ENCODE measurements at places on chromosomes 1 and 21.

GRCh38 chr1:117051224-117052064, 8.7 kb upstream of the TTF2 start:
- DNase-seq: no peak

DNA sequence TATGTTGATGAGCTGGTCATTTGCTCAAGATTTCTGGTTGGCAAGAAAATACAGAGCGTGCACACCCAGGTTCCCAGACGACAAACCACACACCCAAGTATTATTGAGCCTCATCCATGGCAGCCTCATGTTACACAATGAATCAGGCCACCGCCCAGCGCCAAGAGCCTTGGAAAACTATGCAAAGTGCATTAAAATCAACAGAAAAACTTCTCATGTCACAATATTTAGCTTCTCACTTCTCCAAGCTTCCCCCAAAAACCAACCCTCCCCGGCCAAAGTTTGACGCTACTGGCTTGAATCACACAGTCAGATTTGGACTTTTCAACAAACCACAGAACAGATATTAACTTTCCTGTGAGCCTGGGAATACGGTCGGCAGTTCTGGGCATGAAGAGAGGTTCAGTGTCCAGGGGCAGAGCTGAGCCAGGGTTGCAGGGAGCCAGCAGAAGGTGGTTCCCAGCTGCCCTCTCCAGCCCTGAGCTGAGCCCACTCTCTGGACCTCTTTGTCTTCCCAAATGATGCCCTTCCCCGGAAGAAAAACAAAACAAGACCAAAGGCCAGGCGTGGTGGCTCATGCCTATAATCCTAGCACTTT, 71.1 kb downstream of the SETD4 start:
- DNase-seq: no peak

- DNase-seq: no peak
Observed at GRCh38 chr1:224392411-224393249, 36.0 kb downstream of the CNIH4 start.

DNA sequence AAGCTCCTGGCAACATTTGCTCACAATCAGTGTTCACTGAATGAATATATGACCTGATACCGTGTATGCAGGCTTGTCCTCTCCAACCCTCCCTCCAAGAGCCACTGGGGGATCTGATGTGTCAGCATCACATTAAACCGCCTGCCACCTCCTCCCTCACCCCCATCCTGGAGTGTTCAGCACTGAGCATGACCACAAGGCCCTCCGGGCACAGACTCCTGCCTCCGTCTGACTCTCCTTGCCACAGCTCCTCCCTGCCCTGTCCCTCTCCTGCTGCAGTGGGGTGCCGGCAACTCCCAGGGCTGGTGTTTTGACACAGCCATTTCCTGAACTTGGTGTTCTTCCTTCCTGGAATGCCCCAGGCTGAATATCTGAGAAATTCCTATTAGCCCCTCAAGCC, 136.7 kb downstream of the FCRL5 start:
- DNase-seq: no peak

DNA sequence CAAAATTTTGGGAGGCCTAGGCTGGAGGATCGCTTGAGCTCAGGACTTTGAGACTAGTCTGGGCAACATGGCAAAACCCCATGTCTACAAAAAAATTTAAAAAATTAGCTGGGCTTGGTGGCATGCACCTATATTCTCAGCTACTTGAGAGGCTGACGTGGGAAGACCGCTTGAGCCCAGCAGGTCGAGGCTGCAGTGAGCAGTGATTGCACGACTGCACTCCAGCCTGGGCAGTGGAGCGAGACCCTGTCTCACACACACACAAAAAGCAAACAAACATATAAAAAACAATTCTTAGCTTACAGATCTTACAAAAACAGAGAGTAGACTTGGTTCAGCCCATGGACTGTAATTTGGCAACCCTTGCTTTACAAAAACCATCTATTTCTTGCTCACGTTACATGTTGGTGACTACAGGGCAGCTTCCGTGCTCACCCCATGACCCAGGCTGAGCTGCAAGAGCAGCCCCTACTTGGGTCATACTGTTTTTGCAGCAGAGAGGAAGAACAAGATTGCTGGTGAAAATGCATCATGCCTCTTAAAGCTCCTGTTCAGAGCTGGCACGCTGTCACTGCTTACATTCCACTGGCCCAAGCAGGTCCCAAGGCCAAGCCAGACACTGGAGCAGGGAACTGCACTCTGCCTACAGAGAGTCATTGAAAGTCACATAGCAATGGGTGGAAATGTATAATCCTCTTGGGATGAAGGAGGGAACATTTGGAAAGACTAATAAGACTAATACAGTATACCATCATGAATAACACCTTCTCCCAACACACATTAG, 13.4 kb upstream of the ZBTB8A start:
- no peak for DNase-seq

- no peak for DNase-seq
Observed at GRCh38 chr21:45064091-45064490, 10.3 kb upstream of the ADARB1 start.

- no peak for DNase-seq
Observed at GRCh38 chr1:185929776-185930175, 195.6 kb downstream of the HMCN1 start.

DNA sequence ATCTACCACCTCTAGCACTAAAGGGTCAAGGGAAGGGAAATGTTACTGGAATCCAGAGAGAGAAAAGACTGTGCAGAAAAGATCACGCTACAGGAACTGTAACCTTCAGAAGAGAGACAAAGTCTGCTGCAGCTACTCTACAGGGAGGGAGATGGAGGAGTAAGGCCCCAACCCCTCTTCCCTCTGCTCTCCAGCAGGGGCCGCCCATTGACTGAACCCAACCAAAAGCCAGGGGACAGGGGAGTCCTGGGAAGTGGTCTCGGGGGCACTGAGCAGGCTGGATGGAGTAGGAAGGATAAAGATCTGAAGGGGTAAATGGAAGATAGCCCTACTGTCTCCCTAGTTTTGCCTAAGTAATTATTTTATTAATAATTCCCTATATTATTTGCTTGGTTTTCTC, 72.8 kb upstream of the NR5A2 start:
- no peak for DNase-seq

GRCh38 chr1:33997127-33998036, 133.5 kb downstream of the HMGB4 start:
- DNase-seq: no peak

DNA sequence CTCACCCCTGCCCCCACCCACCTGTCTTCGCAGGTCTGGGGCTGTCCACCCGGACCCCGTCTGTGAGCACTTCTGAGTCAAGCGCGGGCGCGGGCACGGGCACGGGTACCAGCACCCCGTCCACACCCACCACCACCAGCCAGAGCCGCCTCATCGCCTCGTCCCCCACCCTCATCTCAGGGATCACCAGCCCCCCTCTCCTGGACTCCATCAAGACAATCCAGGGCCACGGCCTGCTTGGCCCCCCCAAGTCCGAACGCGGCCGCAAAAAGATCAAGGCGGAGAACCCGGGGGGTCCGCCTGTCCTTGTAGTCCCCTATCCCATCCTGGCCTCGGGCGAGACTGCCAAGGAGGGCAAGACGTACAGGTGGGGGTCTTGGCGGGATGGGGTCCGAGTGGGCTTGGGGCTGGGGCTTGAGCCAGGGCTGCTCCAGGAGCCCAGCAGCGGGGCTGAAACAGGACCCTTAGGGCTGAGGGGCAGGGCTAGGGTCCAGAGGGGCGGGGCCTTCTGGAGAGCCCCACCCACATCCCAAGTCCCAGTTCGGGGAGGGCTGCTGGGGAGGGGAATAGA, 23.9 kb downstream of the ZNF362 start:
- no peak for DNase-seq

- DNase-seq: no peak
Observed at GRCh38 chr1:245621589-245621988, 466.8 kb downstream of the KIF26B start.

DNA sequence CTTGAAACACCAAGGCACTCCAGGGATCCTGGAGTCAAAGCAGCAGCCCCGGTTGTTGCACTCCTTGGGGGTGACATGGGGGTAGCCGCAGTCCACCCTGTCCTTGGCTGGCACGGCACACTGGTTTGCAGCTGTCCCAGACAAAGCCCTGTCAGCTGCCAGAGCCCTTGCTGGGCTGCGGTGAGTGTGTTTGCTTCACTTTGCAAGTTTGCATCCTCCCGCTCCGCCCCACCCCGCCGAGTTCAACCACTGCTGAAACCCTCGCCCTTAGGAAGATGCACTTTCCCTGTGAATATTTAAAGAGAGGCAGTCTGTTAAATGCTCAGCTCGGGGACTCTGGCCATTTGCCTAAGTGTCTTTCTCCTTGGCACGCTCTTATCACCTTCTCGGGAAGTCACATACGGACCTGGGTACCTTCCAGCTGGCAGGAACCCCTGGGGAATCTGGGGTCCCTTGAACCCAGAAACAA, 1.7 kb downstream of the TFF3 start:
- no peak for DNase-seq

DNA sequence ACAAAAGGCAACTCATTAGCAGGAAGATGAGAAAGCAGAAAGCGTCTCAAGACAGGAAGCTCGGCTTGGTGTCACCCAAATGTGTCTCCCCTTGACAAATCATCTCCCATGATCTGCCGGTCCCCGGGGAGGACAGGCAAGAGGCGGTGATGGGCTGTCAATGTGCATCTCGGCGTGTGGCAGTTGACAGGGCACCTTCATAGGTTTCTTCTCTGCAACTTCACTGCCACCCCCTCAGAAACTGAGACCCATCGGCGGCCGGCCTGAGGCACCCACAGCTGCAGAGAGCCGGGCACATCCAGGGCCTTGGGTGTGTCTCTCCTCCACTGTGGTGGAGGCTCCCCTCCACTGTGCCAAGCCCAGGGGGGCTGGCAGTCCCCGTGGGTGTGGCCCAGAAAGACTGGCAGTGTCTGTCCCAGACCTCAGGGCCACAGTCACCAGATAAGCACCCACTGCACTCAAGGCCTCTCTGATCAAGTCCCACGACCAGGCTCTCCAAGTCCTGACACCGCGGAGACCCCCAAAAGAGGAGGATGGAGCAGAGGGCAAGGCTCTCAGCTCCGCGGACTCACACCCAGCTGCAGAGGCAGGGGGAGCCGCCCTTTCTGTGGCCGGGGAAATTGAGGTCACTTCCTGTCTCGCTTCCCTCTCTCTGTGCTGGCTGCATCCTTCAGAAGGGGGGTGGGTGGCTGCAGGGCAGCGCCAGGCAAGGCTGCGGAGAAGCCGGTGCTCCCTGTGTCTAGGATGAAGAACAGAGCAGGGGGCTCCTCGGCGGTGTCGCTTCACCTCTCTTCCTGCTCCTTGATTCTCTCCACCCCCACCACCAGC, 39.6 kb upstream of the LBR start:
- peak; percentile 77 for DNase-seq

DNA sequence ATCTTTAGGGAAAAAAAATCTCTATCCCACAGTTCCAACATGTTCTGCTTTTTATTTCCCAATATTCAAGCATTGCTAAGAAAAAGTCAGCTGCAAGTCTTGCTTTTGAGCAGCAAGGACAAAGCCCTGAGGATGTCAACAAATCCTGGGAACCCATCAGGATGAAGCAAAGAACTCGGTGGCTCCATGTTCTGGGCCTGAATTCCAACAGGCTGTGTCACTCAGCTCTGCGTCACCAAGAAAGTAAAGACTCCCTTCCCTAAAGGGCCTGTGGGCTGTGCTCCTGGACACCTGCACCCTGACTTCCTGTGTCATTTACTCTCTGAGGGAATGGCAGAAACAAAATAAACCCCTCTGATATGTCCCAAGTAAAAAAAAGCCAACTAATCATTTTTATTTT, 95.5 kb downstream of the TIAM1 start:
- no peak for DNase-seq

- no peak for DNase-seq
Observed at GRCh38 chr1:181768930-181769280, 285.6 kb downstream of the CACNA1E start.

- no peak for DNase-seq
Observed at GRCh38 chr1:181655756-181656155, 172.4 kb downstream of the CACNA1E start.

DNA sequence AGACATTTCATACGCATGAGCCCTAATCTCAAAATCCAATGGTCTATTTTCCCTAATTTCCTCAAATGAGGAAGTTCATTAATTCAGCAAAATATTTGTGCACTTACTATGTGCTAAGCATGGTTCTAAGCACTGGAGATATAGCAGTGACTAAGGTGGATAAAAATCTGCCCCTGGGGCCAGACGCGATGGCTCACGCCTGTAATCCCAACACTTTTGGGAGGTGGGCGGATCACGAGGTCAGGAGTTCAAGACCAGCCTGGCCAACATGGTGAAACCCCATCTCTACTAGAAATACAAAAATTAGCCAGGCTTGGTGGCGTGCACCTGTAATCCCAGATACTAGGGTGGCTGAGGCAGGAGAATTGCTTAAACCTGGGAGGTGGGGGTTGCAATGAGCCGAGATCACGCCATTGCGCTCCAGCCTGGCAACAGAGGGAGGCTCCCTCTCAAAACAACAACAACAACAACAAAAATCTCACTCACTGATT, 4.3 kb upstream of the MIIP start:
- DNase-seq: no peak

DNA sequence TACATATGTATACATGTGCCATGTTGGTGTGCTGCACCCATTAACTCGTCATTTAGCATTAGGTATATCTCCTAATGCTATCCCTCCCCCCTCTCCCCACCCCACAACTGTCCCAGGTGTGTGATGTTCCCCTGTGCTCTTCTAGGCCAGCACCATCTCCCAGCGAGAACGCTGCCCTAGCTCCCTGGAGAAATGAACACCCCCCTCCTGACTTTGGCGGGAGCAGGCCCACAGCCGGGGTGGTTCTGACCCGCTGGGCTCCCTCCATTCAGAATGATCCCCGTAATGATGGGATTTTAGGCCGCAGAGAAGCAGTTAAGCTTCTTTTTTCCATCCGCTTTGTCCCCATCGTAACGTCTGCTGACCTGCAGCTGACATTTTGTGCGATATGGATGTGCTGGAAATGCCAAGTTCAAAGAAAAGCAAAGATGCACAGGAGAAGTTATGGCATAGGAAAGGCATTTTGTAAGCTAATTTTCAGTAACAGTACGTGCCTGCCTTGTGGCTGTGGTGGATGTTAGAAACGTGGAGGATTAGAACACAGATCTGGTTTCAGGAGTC, 39.3 kb downstream of the ELK4 start:
- no peak for DNase-seq

- DNase-seq: no peak
Observed at GRCh38 chr1:101137144-101138126, 99.4 kb upstream of the S1PR1 start.

DNA sequence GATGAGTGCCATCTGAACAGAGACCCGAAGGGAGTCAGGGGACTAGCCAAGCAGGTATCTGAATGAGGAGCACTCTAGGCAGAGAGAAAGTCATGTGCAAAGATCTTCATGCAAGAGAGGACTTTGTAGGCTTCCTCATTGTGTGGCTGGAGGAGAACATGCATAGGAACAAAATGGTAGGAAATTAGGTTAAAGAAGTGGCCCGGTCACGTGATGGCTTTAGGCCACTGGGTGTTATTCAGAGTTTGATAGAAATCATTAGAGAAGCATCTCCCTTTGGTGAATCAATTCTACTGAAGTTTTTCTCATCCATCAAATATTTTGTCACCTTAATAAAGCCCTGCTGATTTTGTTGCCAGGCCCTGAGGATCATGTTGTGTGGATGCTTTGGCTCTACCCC, 45.8 kb upstream of the KCTD3 start:
- no peak for DNase-seq

- DNase-seq: no peak
Observed at GRCh38 chr1:202245391-202245790, 51.8 kb downstream of the LGR6 start.

GRCh38 chr1:76075877-76076276, 1.3 kb downstream of the ST6GALNAC3 start:
- DNase-seq: no peak
